Uterine smooth muscle cell (primary cell): ENCODE measurements at places on chromosomes 2 and 18. TPM values are rescaled to one million over a fixed set of nuclear protein-coding genes. Genes with fewer than 3 reads are reported as not detected.

Gene TFPI
- total RNA-seq: 66.9 and 121 TPM in 2 replicates

Gene KIAA2012
- total RNA-seq: not detected in 2 replicates

Gene SCN1A
- total RNA-seq: 0.11 and 0.75 TPM in 2 replicates

Gene FZD7
- total RNA-seq: 29.1 and 33.4 TPM in 2 replicates

Gene FBXO48
- total RNA-seq: 0.37 and 0.66 TPM in 2 replicates

Gene UGT1A4
- total RNA-seq: not detected in 2 replicates

Gene SAG
- not detected in 2 replicates for total RNA-seq

Gene CSRNP3
- 1.8 and 1.9 TPM in 2 replicates for total RNA-seq

Gene CNGA3
- total RNA-seq: not detected in 2 replicates

Gene HOXD1
- total RNA-seq: not detected in 2 replicates

Gene AGBL5
- total RNA-seq: 21.2 and 23.9 TPM in 2 replicates

Gene LRRC30
- not detected in 2 replicates for total RNA-seq

Gene MAL
- total RNA-seq: not detected in 2 replicates

Gene CPS1
- 12.2 and 21.2 TPM in 2 replicates for total RNA-seq

Gene LONRF2
- total RNA-seq: 6.5 and 7.6 TPM in 2 replicates

Gene CCDC138
- 4.2 and 7.4 TPM in 2 replicates for total RNA-seq

Gene ERFE
- 2.1 and 3.1 TPM in 2 replicates for total RNA-seq

Gene ALPP
- total RNA-seq: not detected in 2 replicates

Gene DYNAP
- not detected in 2 replicates for total RNA-seq

Gene PSMA8
- total RNA-seq: not detected in 2 replicates

Gene PDCD1
- not detected in 2 replicates for total RNA-seq

Gene PROKR1
- not detected in 2 replicates for total RNA-seq

Gene CTLA4
- not detected in 2 replicates for total RNA-seq

Gene FKBP1B
- total RNA-seq: 6.6 and 10.9 TPM in 2 replicates

Gene NEB
- 0.12 and 0.22 TPM in 2 replicates for total RNA-seq

Gene COBLL1
- 9.1 and 14.5 TPM in 2 replicates for total RNA-seq

Gene TMEM163
- not detected in 2 replicates for total RNA-seq

Gene MLPH
- 29.1 and 110 TPM in 2 replicates for total RNA-seq

Gene GYPC
- total RNA-seq: 81.0 and 82.4 TPM in 2 replicates

Gene SULT6B1
- not detected in 2 replicates for total RNA-seq
